IMR-90 (cell line): ENCODE measurements at places on chromosomes 6 and 20. TPM values are rescaled to one million over a fixed set of nuclear protein-coding genes. Genes with fewer than 3 reads are reported as not detected.

MUC22 gene
- total RNA-seq: not detected in 2 replicates

APCDD1L gene
- total RNA-seq: 2.2 and 2.5 TPM in 2 replicates

RAD21L1 gene
- total RNA-seq: under 0.01 TPM in 1 of 2 replicates, not detected in the other

CNBD2 gene
- total RNA-seq: 0.56 and 0.90 TPM in 2 replicates

SOX18 gene
- not detected in 2 replicates for total RNA-seq

C6orf52 gene
- total RNA-seq: not detected in 2 replicates

SLC22A7 gene
- not detected in 2 replicates for total RNA-seq

HDGFL1 gene
- not detected in 2 replicates for total RNA-seq

MUC21 gene
- total RNA-seq: not detected in 2 replicates

ID1 gene
- 174 and 186 TPM in 2 replicates for total RNA-seq

GPR63 gene
- 0.36 and 0.56 TPM in 2 replicates for total RNA-seq

FOXP4 gene
- total RNA-seq: 0.72 and 0.83 TPM in 2 replicates

C6orf163 gene
- 0.90 and 1.7 TPM in 2 replicates for total RNA-seq

ADA gene
- total RNA-seq: 6.9 and 8.1 TPM in 2 replicates

CAGE1 gene
- total RNA-seq: under 0.01 TPM in 1 of 2 replicates, not detected in the other

CST2 gene
- not detected in 2 replicates for total RNA-seq

EGFL8 gene
- 0.18 and 0.28 TPM in 2 replicates for total RNA-seq

CALHM4 gene
- not detected in 2 replicates for total RNA-seq

SLC13A3 gene
- total RNA-seq: 2.5 and 2.8 TPM in 2 replicates

EPHA7 gene
- total RNA-seq: not detected in 2 replicates

SLC24A3 gene
- total RNA-seq: not detected in 2 replicates

JAG1 gene
- total RNA-seq: 19.4 and 22.6 TPM in 2 replicates

UBD gene
- not detected in 2 replicates for total RNA-seq
